Memory B cell (primary cell): ENCODE measurements at places on chromosomes 3 and 15.

DNA sequence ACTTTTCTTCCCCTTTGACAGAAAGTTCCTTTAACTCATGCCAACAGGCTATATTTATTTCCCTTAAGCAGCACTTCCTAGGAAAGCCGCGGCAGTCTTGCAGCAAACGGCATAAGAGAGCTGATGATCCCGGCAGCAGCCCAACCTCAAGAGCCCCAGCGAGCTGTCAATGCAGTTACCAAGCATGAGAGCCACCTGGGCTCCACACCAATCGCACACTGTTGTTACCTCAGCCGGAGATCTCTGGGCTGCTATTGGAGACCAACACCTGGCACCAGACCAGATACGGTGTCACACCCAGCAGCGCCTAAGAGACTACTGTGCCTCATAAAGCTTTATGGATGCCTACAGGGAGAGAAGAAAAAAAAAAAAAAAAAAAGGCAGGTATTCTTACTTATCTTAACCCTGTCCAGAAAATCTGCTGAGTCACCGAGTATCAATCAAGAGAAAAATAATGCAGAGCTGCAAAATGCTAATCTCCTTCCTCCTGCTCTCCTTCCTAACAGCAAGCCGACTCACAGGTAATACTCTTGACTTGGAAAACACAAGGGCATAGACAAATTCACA is 11.7 kb downstream of the ABCC5 start:
- DNase-seq: peak; percentile 12

GRCh38 chr3:50172626-50173220 is 17.6 kb downstream of the SEMA3F start:
- no peak for DNase-seq

GRCh38 chr3:46860017-46860809 is 3.0 kb downstream of the MYL3 start:
- no peak for DNase-seq

GRCh38 chr3:133246119-133246518 is 153.7 kb upstream of the BFSP2 start:
- DNase-seq: no peak

DNA sequence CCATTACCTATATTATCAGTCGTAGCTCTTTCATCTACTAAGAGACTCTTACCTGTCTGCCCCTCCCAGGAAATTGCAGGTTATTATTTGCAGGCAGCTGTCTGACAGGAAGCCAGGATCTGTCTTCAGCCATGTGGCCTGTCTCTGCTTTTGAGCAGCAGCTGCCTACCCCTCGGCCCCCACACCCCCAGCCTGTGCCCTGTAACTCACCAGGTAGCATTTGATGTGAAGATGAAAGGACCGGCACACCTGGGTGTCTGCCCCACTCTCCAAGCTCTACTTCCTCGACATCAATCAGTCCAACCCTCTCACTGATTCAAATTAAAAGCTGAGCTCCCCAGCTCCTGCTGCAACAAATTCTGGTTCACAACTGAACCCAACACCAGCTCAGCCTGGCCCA is 197.2 kb upstream of the CTNNB1 start:
- no peak for DNase-seq

GRCh38 chr3:104990758-104991157 is 376.0 kb upstream of the ALCAM start:
- no peak for DNase-seq

GRCh38 chr15:78726870-78727551 is 84.3 kb downstream of the ADAMTS7 start:
- no peak for DNase-seq

- DNase-seq: no peak
These were observed 25.2 kb upstream of the DOCK3 start for GRCh38 chr3:50649451-50649931.

GRCh38 chr3:135751991-135752390 is 213.5 kb upstream of the PPP2R3A start:
- DNase-seq: no peak

- DNase-seq: no peak
These were observed 8.7 kb upstream of the PLCL2 start for GRCh38 chr3:16875876-16876550.

GRCh38 chr3:47424434-47425382 is 43.9 kb downstream of the PTPN23 start:
- no peak for DNase-seq

GRCh38 chr3:122745369-122746021 is 48.1 kb downstream of the HSPBAP1 start:
- DNase-seq: no peak

- DNase-seq: no peak
These were observed 694.1 kb downstream of the AGBL1 start for GRCh38 chr15:86773736-86774135.

DNA sequence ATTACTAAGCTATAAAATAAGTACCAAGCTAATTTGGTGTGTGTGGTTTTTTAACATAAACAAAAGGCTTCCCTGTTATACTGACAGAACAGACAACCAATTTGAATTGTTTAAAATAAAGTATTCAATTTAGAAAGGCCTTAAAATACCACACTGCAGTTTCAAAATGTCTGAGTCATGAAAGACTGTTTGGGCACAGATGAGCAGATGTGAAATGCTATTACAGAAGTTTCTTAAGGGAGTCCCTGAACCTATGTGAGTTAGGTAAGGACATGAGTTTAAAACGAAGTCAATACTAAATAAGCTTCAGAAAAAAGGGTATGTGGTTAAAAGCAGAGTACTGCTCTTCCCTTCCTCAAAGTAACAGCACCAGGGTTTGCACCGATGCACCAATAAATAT is 69.7 kb upstream of the SETMAR start:
- DNase-seq: no peak

DNA sequence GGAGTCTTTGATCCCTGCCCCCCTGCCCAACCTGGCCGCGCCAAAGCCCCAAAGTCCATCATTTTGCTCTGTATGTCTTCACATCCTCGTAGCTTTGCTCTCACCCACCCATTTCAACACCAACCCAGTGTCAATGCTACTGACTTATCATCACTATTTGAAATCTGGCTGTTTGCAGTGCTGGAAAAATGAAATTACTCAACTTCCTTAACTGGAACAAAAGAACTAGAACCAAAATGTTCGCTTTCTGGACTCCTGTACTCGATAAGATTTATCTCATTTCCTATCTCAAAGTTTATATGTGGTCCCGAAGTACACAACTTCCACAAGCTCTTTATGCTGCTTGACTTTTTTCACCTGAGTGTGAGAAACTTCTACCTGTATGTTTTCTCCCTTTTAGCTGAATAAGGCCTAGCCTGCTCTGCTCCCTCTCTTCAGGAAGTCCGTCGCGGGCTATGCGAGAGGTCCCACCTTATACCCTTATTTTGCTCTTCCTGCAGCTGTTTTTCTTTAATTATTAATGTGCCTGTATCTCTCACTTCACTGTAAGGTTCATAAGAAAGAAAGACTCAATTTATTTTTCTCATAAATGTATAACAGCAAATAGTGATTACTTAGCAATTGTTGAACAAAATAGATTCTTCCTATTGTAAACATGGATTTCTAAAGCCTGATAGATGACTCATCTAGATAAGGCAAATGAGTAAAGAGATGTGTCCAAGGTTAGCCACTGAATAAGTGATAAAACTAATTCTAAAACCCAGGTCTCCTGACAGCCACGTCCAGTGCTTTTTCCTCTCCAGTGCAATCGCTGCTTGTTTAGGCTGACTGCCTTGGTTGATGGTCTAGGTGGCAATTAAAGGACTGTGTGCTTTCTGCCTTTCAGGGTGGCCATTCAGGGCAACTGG is 464.1 kb upstream of the TPRG1 start:
- DNase-seq: no peak

GRCh38 chr3:169072494-169072893 is 591.0 kb downstream of the MECOM start:
- DNase-seq: no peak

DNA sequence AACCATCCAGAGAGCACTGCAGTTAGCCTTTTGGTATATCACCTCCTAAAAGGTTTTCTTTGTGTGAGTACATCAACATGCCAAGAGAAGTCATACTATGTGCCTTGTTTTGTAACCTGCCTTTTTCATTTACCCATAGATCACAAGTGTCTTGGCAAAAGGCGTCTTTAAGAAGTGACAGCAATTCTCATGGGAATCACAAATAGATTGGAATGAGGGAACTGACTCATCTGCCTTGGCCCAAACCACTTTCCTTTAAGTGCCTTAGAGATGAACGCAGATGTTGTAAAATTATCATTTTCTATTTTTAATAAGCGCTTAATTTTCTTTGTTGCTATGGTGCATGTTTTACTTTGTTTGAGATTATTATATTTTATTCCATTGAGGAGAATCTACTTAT is 20.7 kb upstream of the POMGNT2 start:
- DNase-seq: no peak
